ENCODE measurements at places on chromosomes 1 and 21.

GRCh38 chr1:3056641-3057040, 12.4 kb upstream of the PRDM16 start:
- no peak for DNase-seq

DNA sequence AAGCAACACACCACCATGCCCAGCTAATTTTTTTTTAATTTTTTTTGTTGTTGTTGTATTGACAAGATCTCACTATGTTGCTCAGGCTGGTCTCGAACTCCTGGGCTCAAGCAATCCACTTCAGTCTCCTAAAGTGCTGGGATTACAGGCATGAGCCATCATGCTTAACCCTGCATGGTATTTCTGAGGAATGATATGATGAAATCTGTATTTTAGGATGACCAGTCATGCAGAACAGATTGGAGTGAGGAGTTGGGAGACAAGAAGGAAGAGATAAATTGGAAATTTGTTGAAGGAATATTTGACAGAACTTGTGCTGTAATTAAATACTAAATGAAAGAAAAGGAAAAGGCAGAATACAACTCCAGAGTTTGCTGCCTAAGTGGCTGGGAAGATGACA, 4.7 kb upstream of the NDUFS5 start:
- DNase-seq, result no peak

- no peak for DNase-seq
Observed at GRCh38 chr21:27704567-27705166, 737.8 kb upstream of the ADAMTS5 start.

GRCh38 chr1:177007437-177008161, 156.9 kb downstream of the ASTN1 start:
- no peak for DNase-seq

DNA sequence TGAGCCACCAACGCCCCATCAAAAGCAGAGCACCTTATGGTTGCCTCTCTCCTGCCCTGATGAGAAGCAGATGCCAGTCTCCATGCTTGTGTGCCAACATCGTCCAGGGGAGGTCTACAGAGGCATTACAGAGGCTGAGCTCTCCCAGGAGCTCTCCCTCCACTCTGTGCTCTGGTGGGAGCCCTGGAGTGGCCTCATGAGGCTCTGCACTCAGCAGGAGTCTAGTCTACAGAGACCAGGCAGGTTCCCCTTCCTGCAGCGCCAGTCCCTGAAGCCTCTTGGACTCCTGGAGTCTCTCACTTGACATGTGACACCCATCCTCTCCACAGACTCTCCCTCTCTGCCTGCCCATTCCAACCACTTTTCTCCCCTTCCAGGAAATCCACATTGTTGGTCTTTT, 3.4 kb downstream of the DCST1 start:
- no peak for DNase-seq

GRCh38 chr1:36350659-36351226, 27.3 kb upstream of the EVA1B start:
- peak; percentile 73 for DNase-seq

GRCh38 chr1:178039891-178040290, 54.0 kb upstream of the RASAL2 start:
- DNase-seq, result no peak

DNA sequence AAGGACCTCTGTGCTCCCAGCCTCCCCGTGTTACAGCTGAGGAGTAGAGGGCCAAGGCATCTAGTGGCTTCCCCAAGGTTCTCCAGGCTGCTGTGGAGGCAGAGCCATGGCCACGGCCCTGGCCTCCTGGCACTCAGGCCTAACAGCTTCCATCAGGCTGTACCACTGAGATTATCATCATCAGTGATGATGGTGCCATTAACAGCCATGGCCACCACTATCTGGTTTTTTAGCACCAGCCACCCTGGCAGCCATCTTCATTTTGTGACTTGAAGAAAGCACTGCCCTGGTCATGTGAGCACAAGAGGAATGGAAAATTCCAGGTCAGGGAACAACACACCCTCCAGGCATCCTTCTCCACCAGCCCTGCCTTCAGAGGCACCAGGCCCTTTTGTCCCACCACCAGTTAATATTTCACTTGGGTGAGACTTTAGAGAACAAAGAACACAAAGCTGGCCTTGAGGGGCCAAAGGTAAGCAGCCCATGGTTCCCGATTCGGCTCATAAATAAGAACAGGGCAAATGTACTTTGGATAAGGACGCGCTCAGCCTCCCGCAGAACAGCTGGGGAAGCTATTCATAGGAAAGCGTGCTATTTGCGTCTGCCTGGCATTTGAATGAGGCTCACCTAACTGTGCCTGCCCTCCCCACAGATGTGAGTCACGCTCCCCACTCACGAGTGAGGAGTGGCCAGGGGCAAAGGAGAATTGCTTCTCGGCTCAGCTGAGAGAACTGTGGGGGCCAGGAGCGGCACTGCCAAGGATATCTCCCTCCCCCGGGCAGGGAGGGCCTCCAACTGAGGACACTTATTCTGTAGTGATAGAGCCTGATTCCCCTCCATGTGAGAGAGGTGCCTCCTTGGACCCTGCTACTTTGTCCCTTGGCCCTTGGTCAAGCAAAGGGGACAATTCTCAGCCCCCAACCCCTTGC, 95.6 kb downstream of the CD58 start:
- DNase-seq, result no peak

DNA sequence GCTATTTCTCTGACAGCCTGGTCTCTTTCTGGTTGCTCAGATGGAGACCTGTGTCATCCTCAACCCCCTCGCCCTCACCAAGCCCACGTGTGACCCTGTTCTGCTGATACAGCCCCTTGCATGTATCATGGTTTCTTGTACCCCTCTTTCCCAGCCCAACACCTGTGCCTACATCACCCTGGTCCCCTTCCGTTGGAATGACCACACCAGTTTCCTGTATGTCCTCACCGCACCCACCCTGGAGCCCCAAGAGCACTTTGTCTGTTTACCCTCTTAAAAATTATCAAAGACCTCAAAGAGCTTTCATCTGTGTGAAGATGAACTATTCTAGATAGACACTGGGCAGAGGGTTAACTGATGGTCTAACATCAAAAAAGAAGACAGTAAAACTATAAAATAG, 179.5 kb downstream of the GALNT2 start:
- no peak for DNase-seq

DNA sequence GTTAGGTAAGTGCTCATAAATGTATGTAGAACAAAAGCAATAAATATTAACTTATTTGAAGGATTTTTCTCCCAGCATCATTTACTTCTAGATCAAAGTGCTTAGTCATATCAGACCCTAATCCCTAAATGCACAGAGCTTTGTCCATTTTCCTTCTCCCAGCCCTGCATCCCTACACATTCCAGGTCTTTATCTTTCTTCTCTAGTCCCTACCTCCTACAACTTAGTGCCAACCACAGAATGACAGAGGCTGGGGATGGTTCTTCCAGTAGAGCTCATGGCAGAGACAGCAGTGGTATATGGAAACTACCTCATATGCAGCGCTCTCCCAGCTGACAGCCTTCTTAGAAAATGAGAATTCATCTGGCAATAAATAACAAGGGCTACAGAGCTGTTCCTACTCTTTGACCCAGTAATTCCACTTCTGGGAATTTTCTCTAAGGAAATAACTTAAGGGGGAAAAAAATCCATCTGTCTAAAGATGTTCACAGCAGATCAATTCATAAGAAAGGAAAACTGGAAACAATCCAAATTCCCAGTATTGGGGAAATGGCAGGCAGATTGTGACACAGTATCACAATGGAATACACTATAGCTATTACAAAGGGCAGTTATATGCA, 62.9 kb upstream of the ROR1 start:
- DNase-seq, result no peak

DNA sequence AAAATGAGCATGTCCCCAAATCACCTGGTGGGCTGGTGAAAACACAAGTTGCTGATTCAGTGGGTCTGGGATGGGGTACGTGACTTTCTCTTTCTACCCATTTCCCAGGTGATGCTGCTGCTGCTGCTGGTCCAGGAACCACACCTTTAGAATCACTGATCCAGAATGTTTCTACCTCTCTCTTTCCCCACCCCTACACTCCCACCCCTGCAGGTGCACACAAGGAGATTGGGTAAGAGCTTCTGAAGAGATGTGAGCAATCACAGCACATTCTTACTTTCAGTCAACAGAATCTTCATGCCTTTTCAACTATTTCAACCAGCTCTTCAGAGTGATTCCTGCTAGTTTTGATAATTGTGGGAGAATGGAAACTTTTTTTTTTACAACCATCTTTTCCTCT, 130.9 kb downstream of the LMX1A start:
- no peak for DNase-seq

DNA sequence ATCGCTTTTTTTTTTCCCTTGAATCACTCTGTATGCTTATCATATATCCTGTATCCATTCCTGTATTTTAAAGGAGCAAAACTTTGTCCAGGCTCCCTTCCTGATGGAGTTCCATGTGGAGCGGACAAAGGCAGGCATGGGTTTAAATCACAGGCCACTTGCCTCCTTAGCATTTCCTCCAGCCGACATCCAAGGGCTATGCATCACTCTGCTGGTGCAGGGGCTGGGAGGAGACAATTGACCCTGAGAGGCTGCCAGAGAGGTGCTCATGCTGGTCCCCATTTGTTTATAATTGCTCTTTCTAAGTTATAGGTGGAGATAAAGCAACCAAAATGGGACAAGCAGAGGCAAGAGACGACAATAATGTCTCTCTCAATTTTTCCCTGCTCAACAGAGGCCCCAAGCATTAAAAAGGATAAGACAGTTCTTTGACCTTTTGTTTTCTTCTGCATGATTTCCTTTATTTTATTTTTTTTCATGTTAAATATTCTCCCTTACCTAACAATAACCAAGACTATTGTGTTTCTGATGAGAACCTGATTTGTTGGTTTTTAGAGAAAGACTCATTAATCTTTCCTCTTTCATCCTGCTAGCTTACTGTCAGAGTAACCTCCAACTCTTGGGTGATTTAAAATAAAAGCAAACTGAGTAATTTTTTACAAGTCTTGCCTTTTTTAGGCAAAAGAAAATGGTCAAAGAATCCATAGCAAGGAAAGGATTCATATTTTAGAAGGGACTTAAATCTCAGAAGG, 353.7 kb downstream of the ADGRL2 start:
- DNase-seq, result no peak

DNA sequence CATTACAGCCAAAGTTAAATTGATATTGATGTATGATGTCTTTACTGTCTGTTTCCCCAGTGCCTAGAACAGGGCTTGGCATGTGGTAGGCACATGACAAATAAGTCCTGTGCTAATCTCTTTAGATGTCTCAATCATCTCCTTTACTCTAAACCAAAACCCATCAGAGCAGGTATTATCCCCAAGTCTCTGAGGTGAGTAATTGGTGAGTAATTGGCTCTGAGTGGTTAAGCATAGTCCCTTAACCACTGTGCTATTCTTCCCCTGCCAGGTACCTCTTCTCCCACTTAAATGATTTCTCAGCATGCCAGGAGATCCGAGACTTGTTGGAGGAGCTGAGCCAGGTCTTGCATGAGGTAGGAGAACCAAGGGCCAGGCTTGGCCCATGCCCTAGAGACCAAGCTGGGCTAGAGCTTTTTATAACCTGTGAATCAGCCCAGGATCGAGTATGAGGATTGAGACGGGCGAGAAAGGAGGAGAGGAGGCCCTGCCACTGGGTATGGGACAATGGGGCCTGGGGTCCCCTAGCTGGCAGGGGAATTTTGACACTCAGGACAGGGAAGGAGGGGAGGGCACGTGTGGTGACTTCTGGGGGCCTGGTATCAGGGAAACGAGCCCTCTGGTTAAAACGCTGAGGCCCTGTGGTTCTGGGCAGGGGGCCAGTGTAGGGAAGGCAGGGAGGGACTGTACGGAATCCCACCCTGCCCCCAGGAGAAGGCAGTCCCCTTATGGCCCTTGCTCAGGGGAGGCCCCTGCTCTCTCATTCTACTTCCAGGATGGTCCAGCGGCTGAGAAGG, 4.5 kb downstream of the CNKSR1 start:
- no peak for DNase-seq

GRCh38 chr1:150213170-150214098, 22.5 kb downstream of the ANP32E start:
- no peak for DNase-seq

- no peak for DNase-seq
Observed at GRCh38 chr1:168391851-168392681, 111.4 kb downstream of the TBX19 start.

GRCh38 chr1:242219298-242219901, 220.5 kb upstream of the MAP1LC3C start:
- DNase-seq, result no peak

DNA sequence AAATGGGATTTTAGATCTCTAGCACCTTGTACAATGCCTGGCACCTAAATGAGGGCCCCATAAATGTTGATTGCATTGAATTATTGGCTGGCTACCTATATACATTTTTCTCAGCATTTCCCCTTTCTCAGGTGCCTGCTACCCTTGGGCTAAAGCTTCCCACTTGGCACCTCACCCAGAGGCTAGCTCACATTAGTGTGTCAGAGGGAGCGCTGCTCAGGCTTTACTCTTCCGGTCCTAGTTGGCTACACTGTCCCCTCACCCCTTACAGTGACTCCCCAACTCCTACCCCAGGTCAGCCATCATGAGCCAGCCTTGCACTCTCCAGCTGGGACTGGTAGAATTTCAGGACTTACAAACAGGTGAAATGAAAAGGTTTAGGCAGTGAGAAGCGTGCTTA, 9.5 kb downstream of the TRAF5 start:
- no peak for DNase-seq

DNA sequence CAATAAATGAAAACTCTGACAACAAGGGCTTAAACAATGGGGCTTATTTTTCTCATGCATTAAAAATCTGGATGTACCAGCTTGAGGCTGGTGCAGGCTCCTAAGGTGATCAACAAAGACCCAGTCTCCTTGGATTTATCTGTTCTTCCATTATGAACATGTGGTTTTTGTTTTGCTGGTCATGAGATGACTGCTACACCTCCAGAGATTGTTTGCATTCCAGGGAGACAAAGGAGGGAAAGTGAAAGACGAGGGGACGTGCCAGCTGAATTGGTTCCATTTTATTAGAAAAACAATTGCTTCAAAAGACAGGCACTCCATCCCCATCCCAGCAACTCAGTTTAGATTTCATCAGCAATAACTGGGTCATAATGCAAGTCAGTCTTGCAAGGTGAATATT, 90.9 kb upstream of the KCNK1 start:
- no peak for DNase-seq

GRCh38 chr1:150560011-150560438, 10.8 kb downstream of the ADAMTSL4 start:
- no peak for DNase-seq

DNA sequence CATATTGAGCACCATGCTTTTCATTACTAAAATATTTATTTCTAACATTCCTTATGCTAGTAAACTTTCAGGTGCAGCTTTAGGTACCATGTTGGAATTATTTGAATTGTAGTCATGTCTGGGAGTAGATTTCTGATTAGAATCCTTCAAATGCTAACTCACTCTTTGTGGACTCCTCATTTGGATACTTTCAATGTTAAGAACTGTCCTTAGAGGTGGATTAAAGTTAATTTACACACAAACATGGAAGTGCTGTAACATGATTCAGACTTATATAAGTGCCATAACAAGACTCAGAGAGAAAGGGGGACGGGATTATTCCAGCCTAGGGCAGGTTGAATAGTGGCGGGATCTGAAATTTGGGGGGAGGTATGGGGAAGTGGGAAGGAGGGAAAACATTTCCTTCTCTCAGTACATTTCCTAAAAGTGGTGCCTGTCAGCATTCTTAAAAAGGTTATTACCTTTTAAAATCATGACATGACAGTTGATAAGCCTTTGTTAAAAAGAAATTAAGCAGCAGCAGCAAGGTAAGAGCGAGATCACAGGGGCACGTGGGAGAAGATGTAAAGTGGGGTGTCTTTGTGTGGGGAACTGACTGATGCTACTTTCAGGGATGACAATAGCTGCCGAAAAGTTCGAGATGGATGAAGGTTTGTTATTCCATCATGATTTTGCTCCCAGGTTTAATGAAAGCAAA, 44.4 kb downstream of the HHAT start:
- no peak for DNase-seq

Measured in HS-5 (cell line).